ENCODE measurements at places on chromosomes 11 and 22.

GRCh38 chr22:27309697-27310096, 491.9 kb downstream of the MN1 start:
- no peak for DNase-seq

DNA sequence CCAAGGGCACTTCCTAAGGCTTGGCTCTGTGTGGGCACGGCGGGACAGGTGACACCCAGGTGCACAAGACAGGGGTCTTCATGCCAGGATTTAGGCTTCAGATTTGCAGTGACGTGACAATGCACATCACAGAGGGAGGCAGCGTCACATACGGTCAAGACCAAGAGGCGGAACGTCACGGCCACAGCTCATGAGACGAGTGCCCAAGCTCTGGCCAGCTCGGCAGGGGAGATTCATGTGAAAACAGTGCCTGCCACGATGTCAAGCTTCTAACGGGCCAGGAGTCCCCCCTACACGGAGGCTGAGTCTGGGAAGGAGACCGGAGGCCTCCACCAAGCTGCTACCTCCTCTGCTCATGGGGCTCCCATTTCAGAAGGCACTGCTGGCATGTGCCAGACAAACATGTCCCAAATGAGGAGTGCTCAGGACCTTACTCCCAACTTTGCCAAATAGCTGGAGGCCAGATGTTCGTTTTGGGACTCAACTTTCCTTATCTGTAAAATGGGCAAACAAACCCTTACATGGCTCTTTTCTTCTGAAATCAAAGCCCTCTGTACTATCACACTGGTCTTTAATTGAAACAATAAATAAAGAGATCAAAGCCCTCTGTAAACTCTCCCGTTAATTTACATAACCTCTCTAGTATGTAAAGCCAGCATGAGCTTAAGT, 16.6 kb downstream of the VPS37C start:
- DNase-seq, result no peak

GRCh38 chr11:118071416-118072030, 5.4 kb upstream of the TMPRSS4 start:
- DNase-seq, result no peak

- DNase-seq, result no peak
Measured at GRCh38 chr11:66218036-66218435, 50.4 kb upstream of the RAB1B start.

DNA sequence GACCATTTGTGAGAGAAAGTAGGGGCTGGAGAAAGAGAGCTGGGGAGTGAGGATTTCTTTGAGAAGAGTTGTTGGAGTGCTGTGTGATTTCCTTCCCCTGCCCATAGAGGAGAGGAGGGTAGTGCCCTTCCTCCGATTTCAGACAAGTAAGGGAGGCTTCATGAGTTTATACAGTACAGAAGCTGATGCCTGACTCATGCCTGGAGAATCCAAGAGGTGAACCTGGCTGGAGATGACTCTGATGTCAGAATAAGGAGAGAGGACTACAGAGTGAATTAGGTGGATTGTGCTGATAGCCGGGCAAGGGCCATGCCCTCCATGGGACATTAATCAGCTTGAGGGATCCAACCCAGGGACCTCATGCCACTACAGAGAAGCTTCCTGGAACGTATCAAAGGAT, 91.6 kb downstream of the FAR1 start:
- DNase-seq, result no peak

- no peak for DNase-seq
Measured at GRCh38 chr22:46929046-46929709, 166.7 kb downstream of the TBC1D22A start.

GRCh38 chr22:26194877-26195276, 25.6 kb downstream of the SEZ6L start:
- DNase-seq, result no peak

- DNase-seq, result no peak
Measured at GRCh38 chr11:112265659-112266409, 5.2 kb upstream of the PLET1 start.

DNA sequence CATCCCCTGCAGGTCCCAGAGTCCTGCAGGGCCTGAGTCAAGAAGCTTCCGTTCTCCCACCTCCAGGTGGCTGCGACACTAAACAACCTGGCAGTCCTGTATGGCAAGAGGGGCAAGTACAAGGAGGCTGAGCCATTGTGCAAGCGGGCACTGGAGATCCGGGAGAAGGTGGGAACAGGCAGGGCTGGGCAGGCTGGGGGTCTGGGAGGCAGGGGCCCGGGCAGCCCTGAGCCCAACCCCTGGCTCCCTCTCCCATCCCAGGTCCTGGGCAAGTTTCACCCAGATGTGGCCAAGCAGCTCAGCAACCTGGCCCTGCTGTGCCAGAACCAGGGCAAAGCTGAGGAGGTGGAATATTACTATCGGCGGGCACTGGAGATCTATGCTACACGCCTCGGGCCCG, 4.7 kb upstream of the RAB1B start:
- DNase-seq, result no peak

GRCh38 chr22:32820131-32821119, 18.9 kb downstream of the TIMP3 start:
- DNase-seq, result no peak

- no peak for DNase-seq
Measured at GRCh38 chr11:5679811-5680210, 5.1 kb downstream of the TRIM5 start.

- DNase-seq, result no peak
Measured at GRCh38 chr11:16410479-16410878, 54.1 kb upstream of the SOX6 start.

GRCh38 chr22:43172191-43172590, 14.7 kb downstream of the TTLL12 start:
- DNase-seq, result no peak

GRCh38 chr22:29701155-29701999, 18.4 kb upstream of the CABP7 start:
- DNase-seq, result no peak

- DNase-seq, result no peak
Measured at GRCh38 chr11:132523929-132524328, 1008.4 kb downstream of the OPCML start.

DNA sequence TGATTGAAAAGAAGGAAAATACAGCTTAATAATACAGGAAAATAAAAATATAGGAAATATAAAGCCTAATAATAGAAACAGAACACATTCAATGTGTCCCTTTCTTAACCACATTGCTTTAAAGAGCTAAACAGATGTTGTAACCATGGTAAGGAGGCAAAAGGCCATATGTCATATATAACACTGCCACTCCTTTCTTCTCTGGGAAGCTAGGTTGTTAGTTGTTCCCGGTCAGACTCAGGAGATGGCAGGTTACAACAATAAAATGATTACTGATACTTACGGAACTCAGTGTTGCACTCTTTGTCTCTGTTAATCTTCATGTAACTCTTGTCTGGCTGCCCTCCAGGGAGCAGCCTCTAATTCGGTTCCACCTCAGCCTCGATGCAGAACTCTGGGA, 134.7 kb upstream of the PGR start:
- no peak for DNase-seq

GRCh38 chr11:64619811-64620380, 28.9 kb downstream of the SLC22A12 start:
- no peak for DNase-seq

GRCh38 chr22:35442471-35442870, 42.5 kb downstream of the MCM5 start:
- no peak for DNase-seq

DNA sequence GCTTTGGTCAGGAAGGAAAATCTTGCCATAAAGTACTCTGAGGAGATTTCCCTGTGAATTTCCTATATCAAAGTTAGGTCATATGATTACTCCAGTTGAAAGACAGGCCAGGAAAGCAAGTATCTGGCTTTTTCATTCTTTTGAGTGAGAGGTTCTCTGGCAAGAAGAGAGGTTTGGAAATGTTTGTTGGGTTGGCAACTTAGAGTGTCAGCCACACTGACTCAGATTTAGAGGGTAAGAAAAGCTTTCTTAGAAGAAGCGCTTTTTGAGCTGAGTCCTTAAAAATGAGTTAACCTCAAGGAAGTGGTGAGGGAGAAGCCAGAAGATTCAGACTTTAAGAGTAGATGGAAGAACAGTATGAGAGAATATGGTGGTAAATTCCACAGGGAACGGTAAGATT, 86.1 kb upstream of the BDNF start:
- DNase-seq, result no peak

DNA sequence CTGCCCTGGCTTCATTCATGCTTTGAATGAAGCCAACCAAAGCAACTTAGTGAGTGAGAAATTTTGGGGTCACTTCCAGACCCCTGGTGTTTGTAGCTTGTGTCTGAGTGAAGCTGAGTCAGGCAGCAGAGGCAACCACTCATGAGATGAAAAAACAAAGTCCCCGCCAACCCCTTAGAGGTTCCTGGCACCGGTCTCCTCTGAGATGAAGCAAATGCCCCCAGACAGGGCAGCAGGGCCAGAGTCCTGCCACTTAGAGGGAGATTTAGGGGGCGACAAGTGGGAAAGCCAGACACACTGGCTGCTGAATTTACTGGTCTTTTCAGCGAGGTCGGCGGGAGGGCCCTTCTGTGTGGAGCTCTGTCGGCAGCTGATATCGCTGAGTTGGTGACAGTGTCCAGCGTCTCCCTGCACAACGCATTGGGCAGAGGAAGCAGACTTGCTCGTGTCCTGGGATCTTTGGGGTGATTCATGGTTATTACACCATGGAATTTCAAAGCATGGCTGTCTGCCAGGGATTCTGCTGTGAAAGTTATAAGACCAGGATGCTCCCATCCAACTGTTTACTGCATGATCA, 482.6 kb downstream of the MIAT start:
- DNase-seq, result no peak

DNA sequence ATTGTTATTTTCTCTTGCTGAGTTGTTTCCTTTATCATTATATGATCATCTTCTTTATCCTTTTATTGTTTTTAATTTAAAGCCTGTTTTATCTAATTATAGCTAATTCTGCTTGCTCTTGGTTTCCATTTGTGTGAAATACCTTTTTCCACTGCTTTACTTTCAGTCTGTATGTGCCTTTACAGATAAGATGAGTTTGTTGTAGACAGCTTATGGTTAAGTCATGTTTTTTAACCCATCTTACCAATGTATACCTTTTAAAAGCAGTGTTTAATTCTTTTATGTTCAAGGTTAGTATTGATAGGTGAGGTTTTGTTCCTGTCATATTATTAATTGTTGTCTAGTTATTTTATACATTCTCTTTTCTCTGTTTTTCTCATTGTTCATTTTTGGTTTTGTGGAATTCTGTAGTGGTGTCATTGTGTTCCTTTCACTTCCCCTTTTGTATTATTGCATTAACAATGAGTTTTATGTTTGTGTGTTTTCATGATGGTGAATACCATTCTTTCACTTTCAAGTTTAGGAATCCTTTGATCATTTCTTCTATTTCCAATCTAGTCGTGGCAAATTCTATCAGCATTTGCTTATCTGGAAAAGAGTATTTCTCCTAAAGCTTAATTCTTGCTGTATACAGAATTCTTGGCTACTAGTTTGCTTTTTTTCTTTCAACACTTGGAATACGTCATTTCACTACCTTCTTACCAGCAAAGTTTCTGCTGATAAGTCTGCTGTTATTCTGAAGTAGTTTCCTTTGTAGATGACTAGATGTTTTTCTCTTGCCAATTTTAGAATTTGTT, 21.8 kb downstream of the OR5AN1 start:
- DNase-seq, result no peak

DNA sequence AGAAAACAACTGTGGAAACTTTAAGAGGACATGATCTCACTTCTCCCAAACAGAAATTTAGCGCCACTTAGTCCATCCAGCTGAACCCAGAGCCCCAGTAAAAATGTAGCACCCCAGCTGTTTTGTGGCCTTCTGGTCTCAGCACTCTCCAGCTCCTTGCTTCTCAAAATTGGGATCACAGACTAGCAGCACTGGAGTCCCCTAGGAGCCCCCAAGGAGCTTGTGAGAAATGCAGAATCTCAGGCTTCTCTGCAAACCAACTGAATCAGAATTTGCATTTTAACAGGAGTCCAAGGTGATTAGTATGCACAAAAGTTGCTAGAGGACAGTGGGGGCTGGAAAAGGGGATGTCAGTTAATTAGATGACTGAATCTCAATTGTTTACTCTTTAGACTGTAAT, 89.8 kb upstream of the FIBIN start:
- DNase-seq, result no peak

- peak; percentile 75 for DNase-seq
Measured at GRCh38 chr22:29799217-29799680, 32.1 kb downstream of the UQCR10 start.

DNA sequence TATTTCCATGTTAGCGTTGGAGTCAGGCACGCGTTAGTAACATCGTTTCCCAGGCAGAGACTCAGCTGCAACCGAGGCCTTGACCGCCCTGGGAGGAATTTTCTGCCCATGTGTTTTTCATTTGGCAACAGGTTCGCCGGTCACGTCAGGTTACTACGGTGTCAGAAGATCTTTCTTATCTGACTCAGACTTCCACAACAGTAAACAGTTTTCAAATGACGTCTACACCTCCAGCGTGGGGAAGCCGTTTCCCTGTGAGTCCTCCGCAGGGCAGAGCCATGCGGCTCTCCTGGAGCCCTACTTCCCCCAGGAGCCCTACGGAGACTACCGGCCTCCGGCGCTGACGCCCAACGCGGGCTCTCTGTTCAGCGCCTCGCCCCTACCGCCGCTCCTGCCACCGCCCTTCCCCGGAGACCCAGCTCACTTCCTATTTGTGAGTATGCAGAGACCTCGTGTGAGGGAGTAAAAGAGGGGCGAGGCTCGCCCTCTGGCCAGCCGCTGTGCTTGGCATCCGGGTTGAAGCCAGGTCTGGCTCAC, 14.3 kb upstream of the POU2AF3 start:
- DNase-seq, result no peak

DNA sequence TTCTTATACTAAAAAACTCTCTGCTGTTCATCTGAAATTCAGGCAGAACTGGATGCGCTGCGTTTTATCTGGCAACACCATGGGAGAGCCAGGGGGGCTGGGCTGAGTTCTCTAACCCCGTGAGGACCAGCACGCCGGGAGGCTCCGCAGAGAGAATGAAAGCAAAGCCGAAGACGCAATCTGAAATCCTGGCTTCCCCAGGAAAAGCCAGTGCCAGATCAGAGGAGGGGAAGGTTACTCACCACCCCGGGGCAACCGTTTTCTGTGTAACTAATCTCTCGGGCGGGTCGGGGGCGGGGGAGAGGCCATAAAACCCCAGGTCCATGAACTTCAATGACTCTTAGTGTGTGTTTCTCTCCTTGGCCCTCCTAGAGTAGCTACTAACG, 99.4 kb downstream of the SHANK2 start:
- no peak for DNase-seq

GRCh38 chr11:115304774-115305472, 199.3 kb downstream of the CADM1 start:
- no peak for DNase-seq

- no peak for DNase-seq
Measured at GRCh38 chr11:65424205-65425104, 1.9 kb downstream of the NEAT1 start.

DNA sequence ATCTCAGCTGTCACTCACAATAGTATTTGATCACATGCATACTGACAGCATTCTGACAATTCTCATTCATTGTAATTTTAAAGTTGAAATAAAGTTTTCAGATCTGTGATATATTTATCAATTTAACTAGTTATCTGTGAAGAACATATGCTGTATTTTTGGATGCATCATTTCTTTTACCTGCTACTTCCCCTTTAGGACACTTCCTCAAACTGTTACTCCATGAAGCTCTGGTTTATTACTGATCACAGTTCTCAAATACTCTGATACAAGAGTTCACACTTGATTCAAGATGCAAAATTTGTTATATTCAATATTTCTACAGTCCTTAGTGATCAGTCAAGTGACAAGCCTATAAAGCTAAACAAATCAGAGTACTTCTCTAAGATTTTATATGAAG, 1655.2 kb downstream of the LRRC4C start:
- DNase-seq, result no peak

GRCh38 chr11:8948886-8949285, 6.1 kb upstream of the ASCL3 start:
- DNase-seq, result no peak

All from midbrain (tissue), 1 donor.